Psoas muscle (tissue), 8 donors: ENCODE measurements at places on chromosomes 1 and 21. TPM values are rescaled to one million over a fixed set of nuclear protein-coding genes. Genes with fewer than 3 reads are reported as not detected.

- no peaks in the 10 kb centered on the region for H3K36me3 ChIP-seq
- no peak overlapping the region for H3K27ac ChIP-seq
- peaks cover 11% of the 10 kb centered on the region for H3K4me1 ChIP-seq
- H3K4me3 ChIP-seq = no peak overlapping the region
These were observed 35.9 kb downstream of the COL18A1 start for GRCh38 chr21:45440736-45441350.

PLPPR4 gene
- total RNA-seq = 0.28 TPM

FOXJ3 gene
- 53.1 TPM for total RNA-seq

RNU1-4 gene
- total RNA-seq = 1,264 TPM

DNA sequence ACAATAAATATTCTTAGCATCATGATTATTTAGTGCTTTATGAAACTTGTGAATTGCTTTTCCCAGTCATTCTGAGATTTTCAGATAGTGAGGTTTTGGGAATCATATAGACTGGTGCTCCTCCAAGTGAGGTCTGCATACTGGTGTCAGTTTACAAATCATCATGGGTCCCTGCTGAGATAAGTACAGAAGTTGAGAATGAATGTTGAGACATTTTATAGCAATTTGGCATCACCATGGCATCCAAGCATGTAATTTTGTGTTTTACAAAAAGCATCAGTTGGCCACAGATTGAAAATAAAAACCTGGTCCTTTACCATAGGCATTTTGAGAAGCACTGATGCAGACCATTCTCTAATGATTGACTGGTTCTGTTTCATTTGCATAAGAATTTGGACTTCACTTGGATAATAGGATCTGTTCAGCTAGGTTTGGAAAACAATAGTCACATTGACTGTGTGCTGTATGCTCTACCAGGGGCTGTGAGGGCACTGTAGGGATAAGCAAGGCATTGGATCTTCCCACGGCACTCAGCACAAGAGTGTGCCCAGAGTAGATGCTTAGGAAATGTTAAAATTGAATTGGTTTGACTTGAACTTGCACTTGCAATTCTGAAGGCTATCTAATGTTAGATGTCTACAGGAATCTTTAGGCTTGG is 79.0 kb upstream of the JUN start:
- no peak overlapping the region for H3K27ac ChIP-seq
- no peaks in the 10 kb centered on the region for H3K36me3 ChIP-seq
- H3K4me1 ChIP-seq = peaks cover 5% of the 10 kb centered on the region
- H3K27me3 ChIP-seq = no peaks in the 10 kb centered on the region

CDC42SE1 gene
- total RNA-seq = 49.8 TPM

DNA sequence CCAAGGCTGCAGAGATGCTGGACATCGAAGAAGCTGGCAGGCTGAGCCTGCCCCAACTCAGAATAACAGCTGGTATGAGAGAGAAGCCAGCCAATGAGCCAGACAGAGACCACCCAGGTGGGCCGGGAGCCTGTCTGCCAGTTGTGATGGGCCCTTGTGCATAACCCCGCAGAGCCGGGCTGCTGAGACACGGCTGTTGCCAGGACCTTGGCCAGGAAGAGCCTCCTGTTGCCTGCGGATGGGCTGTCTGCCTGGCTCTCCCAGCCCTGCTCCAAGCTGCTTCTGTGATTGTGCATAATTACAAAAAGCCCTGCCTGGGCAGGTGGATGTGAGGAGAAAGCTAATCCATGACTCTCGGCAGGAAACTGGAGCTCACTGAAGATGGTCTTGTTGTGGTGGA is 126.5 kb downstream of the CAPN8 start:
- no peak for DNase-seq
- H3K27ac ChIP-seq = no peak overlapping the region

RAD54L gene
- total RNA-seq = not detected

DNA sequence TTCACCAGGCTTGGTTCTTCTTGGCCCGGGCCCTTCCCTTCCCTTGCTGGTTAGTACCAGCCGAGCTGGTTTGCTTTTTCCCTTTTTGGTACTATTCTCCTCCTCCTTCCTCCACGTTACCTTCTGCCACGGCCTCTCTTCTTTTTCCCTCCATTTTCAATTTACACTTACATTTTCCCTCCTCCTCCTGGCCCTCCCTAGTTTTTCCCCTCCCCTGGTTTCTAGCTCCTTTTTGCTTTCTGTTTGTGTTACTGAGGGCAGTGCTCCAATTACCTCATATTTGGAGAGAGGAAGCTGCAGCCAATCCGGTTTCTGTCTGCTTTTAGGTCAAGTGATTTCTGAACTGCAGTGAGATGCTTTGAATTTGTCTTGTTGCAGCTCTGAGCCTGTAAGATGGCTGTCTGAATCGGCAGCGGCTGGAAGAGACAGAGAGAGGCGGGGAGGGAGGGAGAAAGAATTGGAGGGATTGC is 63.7 kb downstream of the MACF1 start:
- H3K4me1 ChIP-seq = peaks cover 41% of the 10 kb centered on the region
- no peaks in the 10 kb centered on the region for H3K36me3 ChIP-seq
- peak overlapping the region; percentile 37 for H3K4me3 ChIP-seq
- no peak for DNase-seq
- peak overlapping the region; percentile 31 for H3K27ac ChIP-seq

TMEM269 gene
- total RNA-seq = 0.15 TPM

DNA sequence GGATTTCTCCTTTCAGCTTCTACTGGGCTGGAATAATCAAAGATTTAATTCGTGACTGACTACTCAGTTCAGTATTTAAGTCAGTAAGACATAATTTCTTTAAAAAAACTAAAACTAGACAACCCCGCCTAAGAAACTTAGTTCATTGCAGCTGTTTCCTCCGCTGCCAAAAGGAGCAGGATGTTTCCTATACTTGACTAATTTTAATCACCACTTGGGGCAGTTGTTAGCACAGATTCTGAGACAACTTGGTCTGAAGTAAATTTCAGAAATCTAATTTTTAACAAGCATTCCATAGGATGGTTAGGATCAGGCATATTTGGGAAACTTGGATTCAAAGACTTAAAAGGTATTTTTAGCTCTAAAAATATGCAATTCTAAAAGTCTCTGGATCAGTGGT is 34.0 kb downstream of the EPRS1 start:
- H3K4me3 ChIP-seq = no peak overlapping the region
- H3K27ac ChIP-seq = no peak overlapping the region
- no peaks in the 10 kb centered on the region for H3K4me1 ChIP-seq
- no peaks in the 10 kb centered on the region for H3K27me3 ChIP-seq
- DNase-seq = no peak
- peaks cover 97% of the 10 kb centered on the region for H3K36me3 ChIP-seq

DNA sequence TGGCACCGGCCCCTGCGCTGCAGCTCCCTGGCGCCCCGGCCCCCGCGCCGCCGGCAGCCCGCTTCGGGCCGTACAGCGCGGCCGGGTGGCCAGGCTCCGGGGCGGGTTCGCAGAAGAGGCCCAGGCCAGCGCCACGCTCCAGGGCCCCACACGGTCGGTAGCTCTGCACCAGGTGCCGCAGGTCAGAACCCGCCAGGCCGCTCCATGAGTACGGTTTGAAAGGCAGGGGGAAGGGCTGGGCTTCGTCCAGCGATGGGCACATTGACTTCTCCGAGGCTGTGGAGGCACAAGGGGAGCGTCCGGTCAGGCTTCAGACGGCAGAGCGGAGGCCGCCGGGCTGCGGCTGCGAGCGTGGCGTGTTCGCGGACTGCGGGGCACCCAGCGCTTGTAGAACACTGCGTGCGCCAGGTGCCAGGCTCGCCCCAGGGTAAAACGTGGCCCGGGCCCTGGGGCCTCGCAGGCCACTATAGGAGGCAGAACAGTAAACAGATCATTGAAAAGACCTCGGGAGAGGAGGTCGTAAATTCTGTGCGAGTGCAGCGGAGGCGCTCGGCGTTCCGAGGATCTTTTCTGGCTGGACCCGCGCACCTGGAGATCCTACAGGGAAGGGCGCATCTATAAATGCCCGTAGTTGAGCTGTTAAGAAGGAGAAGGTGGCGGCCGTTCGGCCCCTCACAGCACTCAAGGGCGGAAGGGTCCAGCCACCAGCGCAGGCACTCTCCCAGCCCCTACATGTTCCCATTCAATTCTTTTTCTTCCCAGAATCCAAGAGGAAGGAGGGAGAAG is 5.7 kb downstream of the GFI1 start:
- peak overlapping the region; percentile 68 for H3K4me3 ChIP-seq
- no peak overlapping the region for H3K27ac ChIP-seq
- peaks cover 43% of the 10 kb centered on the region for H3K4me1 ChIP-seq
- H3K27me3 ChIP-seq = peaks cover 74% of the 10 kb centered on the region

TSSK3 gene
- not detected for total RNA-seq

DNA sequence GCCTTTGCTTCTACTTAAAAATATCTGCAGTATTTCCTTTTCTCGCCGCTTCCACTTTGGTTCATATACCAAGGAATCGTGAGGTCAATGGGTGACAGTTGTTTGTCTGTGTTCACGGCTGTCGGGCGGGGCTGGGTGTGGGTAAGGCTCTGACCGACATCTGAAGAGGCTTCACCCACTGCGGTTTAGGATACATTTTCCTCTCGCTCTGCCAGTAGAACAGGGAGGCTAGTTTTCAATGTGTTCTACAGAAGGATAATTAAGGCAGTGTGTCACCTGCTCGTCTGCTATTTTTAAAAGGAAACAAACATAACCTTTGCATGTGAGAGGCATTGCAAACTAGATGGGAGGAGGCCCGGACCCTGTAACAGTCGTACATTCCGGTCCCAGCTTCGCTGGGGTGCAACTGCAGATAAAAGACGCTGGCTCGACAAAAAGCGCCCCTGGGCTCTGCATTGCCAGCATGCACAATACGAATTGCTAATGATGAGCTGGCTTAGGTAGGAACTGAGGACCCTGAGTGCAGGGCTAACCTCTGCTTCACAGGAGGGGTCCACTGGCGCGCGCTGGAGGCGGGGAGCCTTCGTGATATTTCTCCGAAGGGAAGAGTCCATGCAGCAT is 8.5 kb upstream of the ERG start:
- no peaks in the 10 kb centered on the region for H3K4me1 ChIP-seq
- H3K36me3 ChIP-seq = no peaks in the 10 kb centered on the region
- no peak for DNase-seq
- H3K27ac ChIP-seq = no peak overlapping the region
- peak overlapping the region; percentile 45 for H3K4me3 ChIP-seq

DNA sequence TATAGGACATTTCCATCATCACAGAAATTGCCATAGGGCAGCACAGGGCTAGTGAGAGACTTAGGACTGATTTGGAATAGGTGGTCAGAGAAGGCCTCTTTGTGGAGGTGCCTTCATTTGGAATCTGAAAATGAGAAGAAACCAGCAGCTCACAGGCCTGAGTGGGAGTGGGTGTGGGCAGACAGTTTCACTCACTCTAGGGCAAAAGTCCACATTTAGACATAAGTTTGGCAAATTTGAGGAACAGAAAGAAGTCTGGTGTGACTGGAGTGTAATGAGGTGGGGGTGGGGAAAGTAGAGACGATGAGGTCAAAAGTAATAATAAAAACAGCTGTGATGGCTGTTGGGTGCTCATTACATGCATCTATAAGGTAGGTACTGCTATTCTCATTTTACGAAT is 22.4 kb upstream of the BCAR3 start:
- DNase-seq = no peak
- peaks cover 2% of the 10 kb centered on the region for H3K27me3 ChIP-seq
- H3K4me1 ChIP-seq = peaks cover 36% of the 10 kb centered on the region

DNA sequence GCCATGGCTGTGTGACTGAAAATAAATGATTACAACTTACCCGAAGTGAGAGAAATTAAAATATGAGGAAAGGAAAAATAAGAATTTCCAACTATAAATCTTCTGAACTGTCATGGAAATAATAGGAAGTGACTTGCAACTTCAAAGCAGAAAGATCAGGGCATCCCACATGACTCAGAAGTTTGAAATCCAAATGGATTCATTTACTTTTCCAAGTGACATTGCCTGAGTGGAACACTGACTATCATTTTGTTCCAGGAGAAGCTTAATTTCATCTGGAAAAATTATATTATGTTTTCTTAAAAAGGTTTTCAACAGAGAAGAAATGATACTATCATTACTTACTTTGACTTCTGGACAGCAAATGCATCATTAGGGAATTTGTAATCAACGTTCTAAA is 110.8 kb downstream of the GREM2 start:
- no peaks in the 10 kb centered on the region for H3K36me3 ChIP-seq
- peaks cover 2% of the 10 kb centered on the region for H3K27me3 ChIP-seq
- DNase-seq = no peak
- H3K4me3 ChIP-seq = no peak overlapping the region
- no peaks in the 10 kb centered on the region for H3K4me1 ChIP-seq

ILDR2 gene
- total RNA-seq = 0.30 TPM

FBLIM1 gene
- 5.6 TPM for total RNA-seq

TPTE gene
- total RNA-seq = not detected

DNA sequence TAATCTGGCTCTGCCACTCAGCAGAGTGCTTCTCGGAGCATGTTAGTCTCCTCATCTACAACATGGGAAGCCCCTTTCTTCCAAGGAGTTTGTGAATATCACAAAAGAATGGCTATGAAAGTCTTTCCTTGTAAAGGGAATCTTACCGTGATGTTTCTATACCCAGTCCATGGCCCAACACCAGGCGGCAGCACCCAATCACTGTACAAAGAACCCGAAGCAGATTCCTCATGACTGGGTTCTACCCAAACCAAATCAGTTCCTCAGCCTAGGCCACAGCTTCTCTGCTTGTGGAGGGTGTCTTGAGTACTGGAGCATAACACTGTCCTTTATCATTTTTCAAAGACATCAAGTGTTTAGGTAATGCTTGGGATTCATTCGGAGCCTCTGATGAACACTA is 16.6 kb upstream of the SLFNL1 start:
- H3K27ac ChIP-seq = no peak overlapping the region
- DNase-seq = no peak
- no peaks in the 10 kb centered on the region for H3K4me1 ChIP-seq
- H3K4me3 ChIP-seq = no peak overlapping the region
- H3K27me3 ChIP-seq = no peaks in the 10 kb centered on the region

ARHGAP29 gene
- total RNA-seq = 14.3 TPM

ZSCAN20 gene
- total RNA-seq = 2.8 TPM

PPM1J gene
- 6.4 TPM for total RNA-seq

CACNA1S gene
- 92.2 TPM for total RNA-seq

LRRC38 gene
- 9.7 TPM for total RNA-seq

OR6K3 gene
- total RNA-seq = not detected

C1orf185 gene
- total RNA-seq = not detected

GRCh38 chr1:6911974-6912373 is 126.7 kb downstream of the CAMTA1 start:
- no peak for DNase-seq
- no peaks in the 10 kb centered on the region for H3K36me3 ChIP-seq
- H3K4me1 ChIP-seq = no peaks in the 10 kb centered on the region
- no peak overlapping the region for H3K27ac ChIP-seq
- H3K4me3 ChIP-seq = no peak overlapping the region
